ENCODE measurements at places on chromosomes 11 and 22.

GRCh38 chr11:9852465-9852864, 188.6 kb downstream of the SWAP70 start:
- no peak for DNase-seq

DNA sequence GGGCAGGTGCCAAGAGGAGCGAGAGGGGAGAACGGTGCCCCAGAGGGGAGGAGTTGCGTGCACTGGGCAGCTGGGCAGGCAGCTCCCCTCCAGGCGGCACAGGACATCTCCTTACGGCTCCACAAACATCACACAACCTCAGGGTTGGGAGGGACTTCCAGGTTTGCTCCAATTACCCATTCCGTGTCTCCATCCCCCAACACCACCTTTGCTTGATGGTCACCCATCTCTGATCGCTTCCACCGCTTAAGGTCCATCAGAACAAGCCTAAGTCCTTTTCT, 14.5 kb upstream of the TP53AIP1 start:
- DNase-seq: no peak

GRCh38 chr22:45552580-45553350, 50.1 kb downstream of the FBLN1 start:
- DNase-seq: no peak

DNA sequence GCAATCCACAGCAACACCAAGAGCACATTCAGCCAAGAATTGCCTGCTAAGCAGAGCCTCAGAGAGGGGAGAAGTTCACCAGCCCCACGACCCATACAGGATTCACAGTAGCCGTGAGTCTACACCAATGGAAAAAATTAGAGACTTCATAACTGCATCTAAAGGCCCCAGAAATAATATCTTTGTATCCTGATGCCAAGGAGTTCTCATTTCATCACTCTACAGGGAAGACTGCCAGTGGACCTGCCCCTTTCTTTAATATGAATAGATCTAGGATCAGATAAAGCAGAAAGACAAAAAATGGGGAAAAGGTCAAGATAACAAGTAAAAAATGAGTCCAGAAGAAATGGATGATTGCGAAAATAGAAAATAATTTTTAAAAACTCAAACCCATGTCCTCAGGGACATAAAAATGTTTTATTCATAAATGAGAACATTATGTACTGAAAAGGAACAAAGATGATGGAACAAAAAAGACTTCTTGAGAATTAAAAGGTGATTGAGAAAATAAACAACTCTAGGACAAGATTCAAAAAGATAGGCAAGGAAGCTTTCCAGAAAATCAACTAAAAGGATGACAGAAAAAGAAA, 9.5 kb downstream of the APOL3 start:
- no peak for DNase-seq
